ENCODE measurements at places on chromosomes 5 and 9. TPM values are rescaled to one million over a fixed set of nuclear protein-coding genes. Genes with fewer than 3 reads are reported as not detected.

Gene LEAP2
- 4.5 TPM for total RNA-seq

Gene IL3
- total RNA-seq, result not detected

Gene MAMDC2
- not detected for total RNA-seq

- peaks cover 7% of the 10 kb centered on the region for H3K27me3 ChIP-seq
- no peaks in the 10 kb centered on the region for H3K36me3 ChIP-seq
- no peak overlapping the region for H3K27ac ChIP-seq
- no peaks in the 10 kb centered on the region for H3K4me1 ChIP-seq
These were observed 202.9 kb upstream of the PANK3 start for GRCh38 chr5:168781941-168782571.

Gene ERGIC1
- total RNA-seq, result 63.2 TPM

DNA sequence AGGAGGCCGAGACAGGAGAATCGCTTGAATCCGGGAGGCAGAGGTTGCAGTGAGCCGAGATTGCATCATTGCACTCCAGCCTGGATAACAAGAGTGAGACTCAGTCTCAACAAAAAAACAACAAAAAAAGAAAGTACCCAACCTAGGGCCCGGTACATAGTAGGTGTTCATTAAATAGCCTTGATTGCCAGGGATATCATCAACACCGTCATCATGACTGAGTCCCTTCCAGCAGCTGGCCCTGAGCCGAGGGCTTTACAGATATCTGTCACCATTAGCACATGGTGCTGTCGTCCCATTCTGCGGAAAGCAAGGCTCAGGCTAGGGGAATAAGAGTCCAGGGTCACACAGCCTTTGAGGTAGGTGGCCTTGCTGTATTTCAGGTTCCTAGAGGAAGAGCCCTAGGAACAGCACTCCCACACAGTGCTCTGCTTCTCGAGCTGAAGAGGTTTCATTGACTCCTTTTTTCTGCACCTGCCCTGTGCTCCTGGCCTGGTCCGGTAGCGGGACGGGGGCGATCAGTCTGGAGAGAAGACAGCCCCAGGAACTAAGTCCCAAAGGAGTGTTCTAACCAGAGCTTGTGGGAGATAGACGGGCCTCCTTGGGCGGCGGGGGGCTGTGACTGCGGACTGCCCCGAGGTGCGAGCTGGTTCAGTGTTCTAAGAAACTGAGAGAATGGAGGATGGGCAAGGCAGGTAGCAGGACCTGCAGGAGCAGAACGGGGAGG, 48.2 kb downstream of the CXXC5 start:
- peaks cover 4% of the 10 kb centered on the region for H3K27me3 ChIP-seq
- peaks cover 18% of the 10 kb centered on the region for H3K4me1 ChIP-seq
- H3K36me3 ChIP-seq, result no peaks in the 10 kb centered on the region
- H3K4me3 ChIP-seq, result peak overlapping the region; percentile 76
- DNase-seq, result no peak

- no peak for DNase-seq
- H3K4me3 ChIP-seq, result peak overlapping the region; percentile 55
- peaks cover 3% of the 10 kb centered on the region for H3K4me1 ChIP-seq
- no peak overlapping the region for H3K27ac ChIP-seq
- no peaks in the 10 kb centered on the region for H3K27me3 ChIP-seq
These were observed 880.9 kb upstream of the SEMA6A start for GRCh38 chr5:117455236-117456233.

Gene TEX48
- not detected for total RNA-seq

- DNase-seq, result no peak
- no peak overlapping the region for H3K4me3 ChIP-seq
- no peaks in the 10 kb centered on the region for H3K36me3 ChIP-seq
- H3K4me1 ChIP-seq, result no peaks in the 10 kb centered on the region
- no peak overlapping the region for H3K27ac ChIP-seq
- no peaks in the 10 kb centered on the region for H3K27me3 ChIP-seq
These were observed 46.0 kb downstream of the PTPRD start for GRCh38 chr9:10566848-10567247.
